T-helper 2 cell (primary cell): ENCODE measurements at places on chromosomes 2 and 18.

- no peak for DNase-seq
Observed at GRCh38 chr2:8918412-8918811, 81.0 kb upstream of the KIDINS220 start.

DNA sequence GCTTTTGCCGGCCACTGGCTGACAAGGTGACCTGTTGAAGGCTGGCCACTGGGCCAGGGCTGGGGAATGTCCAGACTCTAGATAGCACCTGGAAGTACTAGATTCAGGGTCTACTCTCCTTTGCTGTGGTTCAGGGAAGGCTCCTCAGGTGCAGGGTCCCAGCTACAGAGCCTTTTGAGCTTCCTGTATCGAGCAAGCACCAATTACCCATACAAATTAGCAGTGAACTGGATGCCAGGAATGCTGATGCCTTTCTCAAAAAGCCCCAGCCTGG, 213.4 kb downstream of the CYP26B1 start:
- DNase-seq = no peak

GRCh38 chr18:45340884-45341283, 274.4 kb upstream of the SLC14A2 start:
- no peak for DNase-seq

DNA sequence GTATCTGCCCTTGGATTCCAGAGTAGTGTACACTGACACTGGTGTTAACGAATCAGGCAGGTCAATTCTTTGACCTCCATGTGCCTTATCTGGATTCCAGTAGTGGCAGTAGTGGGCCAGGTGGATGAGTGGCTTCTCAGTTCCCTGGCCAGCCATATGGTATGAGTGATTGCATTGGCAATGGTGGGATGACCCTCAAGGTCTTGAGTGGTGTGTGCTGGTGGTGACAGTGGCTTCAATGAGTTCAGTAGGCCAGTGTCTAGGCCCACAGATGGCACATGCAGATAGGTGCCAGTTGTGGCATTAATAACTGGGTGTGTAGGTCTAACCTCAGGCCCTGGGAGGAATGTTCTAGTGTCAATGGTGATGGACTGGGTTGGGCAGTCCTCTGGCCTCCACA, 674.1 kb upstream of the NXPH2 start:
- no peak for DNase-seq

DNA sequence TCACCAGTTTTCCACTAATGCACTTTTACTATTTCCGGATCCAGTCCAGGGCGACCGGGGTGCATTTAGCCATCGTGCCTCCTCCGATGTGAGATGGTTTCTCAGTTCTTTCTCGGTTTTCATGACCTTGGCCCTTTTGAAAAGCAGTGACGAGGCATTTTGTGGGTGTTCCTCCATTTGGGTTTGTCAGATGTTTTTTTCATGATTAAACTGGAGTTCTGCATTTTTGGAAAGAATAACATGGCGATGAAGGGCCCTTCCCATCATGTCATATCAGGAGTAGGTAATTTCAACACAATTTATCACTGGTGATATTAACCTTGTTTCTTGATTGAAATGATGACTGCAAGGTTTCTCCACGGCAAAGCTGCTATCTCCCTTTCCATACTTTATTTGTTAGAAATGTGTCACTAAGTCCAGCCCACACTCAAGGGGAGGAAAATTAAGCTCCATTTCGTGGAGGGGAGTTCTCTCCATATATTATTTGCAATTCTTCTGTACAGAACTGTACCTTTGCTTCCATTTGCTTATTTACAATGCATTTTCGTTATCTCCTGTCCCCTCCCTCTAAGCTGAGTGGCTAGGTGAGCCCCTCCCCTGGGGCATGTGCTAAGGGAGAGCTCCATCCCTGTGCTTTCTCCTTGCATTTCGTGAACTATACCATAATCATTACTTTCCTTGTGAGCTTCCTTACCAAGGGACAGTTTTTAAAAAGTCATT, 8.9 kb upstream of the KLF11 start:
- DNase-seq = no peak

DNA sequence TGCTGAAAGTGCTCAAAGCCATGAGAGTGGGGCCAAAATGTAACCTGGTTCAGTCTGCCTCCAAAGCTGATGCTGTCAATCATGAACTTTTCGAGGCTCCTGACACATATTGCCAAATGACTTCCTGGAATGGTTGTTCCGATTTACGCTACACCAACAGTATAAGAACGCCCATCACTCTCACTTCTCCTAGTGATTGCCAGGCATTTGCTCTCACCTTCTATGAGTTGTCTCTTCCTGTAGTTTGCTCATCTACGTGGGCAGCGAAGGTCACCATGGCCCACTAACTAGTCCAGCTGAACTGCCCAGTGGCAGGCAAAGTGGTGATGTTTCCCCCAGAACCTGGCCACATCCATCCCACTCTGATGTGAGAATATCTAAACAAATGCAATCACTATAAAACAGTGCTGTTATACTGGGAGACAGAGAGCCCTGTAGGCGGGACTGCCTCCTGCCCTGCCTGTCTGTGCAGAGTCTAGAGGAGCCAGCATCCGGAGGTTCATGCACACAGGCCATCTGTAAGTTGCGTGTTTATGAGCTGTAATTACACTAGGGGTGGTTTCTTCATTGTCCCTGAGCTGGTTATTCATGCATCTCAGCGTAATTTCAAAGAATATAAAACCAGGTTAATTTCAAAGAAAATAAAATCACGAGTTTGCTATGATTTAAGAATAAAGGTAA, 8.8 kb upstream of the CABLES1 start:
- no peak for DNase-seq

GRCh38 chr2:111057045-111057444, 63.7 kb upstream of the BCL2L11 start:
- no peak for DNase-seq

DNA sequence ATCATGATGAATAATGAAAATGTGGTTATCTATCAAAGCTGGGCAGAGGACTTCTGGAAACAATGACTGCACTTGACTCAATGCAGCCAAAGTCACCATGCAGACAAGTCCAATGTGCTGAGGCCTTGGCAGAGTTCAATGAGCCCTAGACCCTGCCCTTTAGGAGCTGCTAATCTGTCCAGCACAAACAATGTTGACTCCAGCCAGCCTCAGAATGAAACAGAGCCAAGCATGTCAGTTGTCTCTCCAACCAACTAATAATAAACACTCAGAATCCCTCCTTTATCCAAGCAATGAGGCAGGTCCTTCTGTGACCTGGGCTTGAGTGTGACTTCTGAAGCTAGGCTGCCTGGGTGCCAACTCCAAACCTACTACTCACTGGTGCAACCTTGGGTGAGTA, 270.6 kb downstream of the BCL11A start:
- no peak for DNase-seq

DNA sequence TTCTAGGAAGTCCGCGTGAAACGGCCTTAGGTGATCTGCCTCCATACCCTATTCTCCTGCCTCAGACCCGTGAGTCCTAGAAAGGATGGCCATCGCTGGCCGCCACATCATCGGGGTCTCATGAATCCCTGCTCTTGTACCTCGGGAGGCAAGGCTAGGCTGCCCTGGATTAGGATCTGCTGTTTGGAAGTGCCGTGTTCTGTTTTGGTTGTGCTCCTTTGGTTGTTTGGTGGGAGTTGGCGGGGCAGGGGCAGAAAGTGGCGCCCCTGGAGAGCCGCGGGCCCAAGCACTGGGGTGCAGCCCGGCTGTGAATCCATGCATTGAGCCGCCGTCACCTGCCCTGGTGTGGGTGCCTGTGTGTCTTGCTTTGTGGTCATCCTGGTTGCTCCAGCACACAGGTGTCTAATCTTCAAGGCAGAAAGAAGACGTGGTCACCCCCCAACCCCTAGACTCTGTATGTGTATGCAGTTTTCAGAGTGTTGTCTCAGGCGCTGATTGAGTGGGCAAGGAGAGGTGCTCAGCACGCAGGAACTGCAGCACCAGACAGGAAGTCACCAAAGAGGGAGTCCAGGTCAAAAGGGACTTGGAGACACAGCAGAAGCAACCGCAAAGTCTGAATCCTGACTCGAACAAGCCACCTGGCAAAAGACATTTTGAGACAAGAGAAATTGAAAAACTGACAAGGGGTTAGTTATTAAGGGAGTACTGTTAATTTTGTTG, 80.0 kb upstream of the LDLRAD4 start:
- DNase-seq = no peak

DNA sequence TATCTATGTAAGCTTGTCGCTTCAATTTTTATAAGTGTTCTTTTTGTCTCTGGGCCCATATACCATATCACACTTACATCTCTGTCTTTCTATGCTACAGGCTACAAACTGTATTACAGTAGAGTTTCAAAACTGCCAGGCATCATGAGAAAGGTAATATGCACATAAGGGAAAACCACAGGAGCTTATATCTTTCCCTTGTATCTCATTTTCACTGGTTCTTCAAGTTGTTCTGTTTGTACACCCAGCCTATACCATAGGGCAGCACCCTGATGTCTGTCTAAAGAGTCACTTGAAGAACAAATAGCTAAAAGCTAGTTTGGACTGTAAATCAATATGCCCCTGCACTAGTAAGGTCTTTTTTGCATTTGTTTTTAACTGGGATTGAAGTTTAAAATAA, 366.7 kb downstream of the FIGN start:
- DNase-seq = no peak

GRCh38 chr2:8544171-8544785, 137.6 kb upstream of the ID2 start:
- DNase-seq = no peak

GRCh38 chr2:203973676-203974075, 37.1 kb downstream of the ICOS start:
- no peak for DNase-seq

DNA sequence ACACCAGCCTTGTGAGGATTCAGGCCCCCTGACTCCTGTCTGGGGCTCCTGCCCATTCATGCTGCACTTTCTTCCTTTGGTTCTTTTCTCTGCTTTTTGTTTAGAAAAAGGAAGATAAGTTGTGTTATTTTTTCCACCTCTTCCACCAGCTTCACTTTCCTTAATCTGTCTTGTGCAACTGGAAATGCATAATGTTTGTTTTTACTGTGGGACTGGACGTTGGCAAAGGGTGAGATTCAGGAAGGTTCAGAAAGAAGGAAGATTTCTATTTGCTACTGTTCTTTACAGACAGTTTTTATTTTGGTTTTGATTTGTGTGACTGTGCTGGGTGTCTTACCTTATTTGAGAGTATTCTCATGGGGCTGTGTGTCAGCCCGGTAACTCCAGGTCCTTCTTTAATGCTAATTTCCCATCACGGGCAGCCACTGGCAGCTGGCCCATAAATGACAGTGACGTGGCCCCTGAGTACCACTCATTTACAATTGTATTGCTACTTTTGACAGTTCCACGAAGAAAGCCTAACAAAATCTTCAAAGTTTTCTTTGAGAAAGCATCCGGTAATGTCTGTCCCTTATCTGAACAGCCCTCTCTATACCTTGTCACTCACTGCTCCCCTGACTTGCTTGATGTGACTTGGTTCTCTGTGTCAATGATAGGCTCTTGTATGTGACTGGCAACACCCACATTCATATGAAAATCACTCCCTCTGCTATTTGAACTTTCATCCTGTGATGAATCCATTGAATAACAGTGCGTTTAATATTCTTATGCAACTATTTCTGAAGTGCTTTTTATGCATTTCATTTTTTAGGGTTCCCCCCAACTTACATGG, 32.7 kb downstream of the RHBDD1 start:
- DNase-seq = no peak

- no peak for DNase-seq
Observed at GRCh38 chr2:207008105-207008990, 69.0 kb downstream of the CPO start.

DNA sequence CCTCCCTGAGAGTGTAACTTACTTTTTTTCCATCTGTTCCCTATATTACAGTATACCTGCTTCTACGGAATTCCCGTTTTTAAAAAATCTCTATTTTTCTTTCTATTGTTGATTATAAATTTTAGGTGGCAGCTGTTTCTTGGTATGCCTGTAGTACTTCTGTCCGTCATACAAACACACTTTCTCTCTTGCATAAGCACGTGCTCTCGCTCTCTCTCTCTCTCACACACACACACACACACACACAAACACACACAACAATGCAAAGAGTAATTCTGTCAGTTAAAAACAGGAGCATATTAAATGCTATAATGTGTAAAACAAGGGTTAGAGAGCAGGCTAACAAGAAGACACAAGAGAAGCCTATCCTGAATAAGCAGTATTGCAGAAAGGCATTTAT, 140.5 kb downstream of the THADA start:
- DNase-seq = no peak

- DNase-seq = no peak
Observed at GRCh38 chr18:43312891-43313290, 35.6 kb upstream of the SYT4 start.

DNA sequence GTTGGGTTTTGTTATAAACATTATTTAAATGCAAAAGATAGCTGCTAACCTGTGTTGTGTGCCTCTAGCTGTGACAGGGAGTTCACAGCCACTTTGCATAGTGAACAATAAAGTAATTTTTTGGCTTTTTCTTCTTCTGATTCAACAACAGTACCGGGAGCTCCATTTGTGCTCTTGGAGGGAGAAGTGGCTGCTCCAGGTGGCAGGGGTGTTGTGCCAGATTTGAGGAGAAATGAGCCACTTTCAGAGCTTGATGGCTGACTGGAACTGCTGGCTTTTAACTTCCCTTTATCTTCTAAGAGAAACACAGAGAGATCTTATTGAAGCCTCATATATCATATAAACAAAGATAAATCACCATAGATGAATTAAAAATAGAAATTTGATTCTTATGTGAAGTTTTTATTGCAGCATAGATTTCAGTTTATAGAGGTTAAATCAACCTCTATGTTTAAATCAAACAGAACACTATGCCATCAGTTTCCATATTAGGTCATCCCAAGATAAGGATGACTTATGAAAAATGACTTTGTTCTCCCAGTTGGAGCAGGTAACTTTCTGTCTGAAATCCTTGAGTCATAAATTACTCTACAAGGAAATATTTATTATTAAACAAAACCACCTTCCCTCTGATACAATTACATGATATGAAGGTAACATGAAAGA, 182.0 kb upstream of the SESTD1 start:
- DNase-seq = no peak

DNA sequence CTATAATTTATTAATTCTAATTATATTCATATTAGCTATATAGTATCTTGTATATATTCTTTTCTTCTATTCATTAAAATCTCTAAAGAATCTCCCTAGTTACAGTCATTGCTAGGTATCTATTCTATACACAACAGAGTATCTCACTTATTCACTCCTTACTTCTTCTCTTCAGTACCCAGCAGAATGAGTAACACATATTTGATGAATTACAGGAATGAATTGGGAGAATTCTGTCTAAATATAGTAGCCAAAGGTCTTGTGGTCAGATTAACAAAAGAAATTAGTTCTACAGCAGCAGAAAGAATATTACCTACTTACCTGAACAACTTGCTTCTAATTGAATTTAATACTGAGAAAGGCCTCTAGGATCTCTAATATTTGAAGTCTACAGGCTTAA, 758.0 kb upstream of the ZEB2 start:
- DNase-seq = no peak

GRCh38 chr2:57809230-57809629, 237.4 kb upstream of the VRK2 start:
- no peak for DNase-seq
